Gastrocnemius medialis (tissue), 4 donors: ENCODE measurements at places on chromosomes 2 and 18.

- no peak for DNase-seq
Observed at GRCh38 chr2:240791821-240792628, 28.0 kb downstream of the KIF1A start.

- DNase-seq = no peak
Observed at GRCh38 chr18:13369756-13370510, 151.4 kb downstream of the LDLRAD4 start.

GRCh38 chr18:12625241-12625640, 32.7 kb downstream of the SPIRE1 start:
- no peak for DNase-seq

- DNase-seq = no peak
Observed at GRCh38 chr18:50797142-50797541, 22.7 kb downstream of the MRO start.

DNA sequence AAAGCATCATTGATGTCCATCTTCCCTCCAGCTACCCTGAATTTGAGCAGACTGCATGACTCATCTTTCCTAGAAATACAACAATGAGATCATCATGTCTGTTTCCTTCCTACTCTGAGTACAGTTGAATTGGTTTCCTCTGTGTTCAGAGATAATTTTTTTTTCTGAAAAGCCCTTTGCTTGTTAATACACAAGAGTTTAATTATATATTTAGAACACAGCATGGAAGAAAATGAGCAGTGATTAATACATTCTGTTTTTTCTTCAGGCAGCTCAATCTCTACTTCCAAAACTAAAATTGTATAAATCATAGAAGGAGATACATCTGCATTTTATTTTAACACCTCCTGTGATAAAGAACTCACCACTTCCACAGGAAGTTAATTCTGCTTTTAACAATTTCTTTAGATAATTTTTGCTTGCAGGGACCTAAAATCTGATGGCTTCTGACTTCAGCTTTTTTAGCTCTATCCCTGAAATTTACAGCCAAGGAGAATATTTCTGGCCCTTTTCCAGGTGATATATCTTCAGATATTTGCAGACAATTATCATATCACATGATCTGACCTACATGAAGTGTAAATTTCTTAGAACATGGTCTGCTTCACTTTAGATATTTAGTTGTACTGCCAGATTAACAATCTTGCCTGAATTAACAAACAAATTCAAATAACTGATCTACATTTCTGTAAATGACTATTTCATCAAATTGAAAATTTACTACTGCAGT, 249.0 kb downstream of the TRIB2 start:
- DNase-seq = no peak

- DNase-seq = no peak
Observed at GRCh38 chr2:235666213-235666781, 172.5 kb downstream of the AGAP1 start.

GRCh38 chr2:70711191-70711590, 56.8 kb downstream of the ADD2 start:
- no peak for DNase-seq
